ENCODE measurements at places on chromosomes 3 and 15. TPM values are rescaled to one million over a fixed set of nuclear protein-coding genes. Genes with fewer than 3 reads are reported as not detected.

DNA sequence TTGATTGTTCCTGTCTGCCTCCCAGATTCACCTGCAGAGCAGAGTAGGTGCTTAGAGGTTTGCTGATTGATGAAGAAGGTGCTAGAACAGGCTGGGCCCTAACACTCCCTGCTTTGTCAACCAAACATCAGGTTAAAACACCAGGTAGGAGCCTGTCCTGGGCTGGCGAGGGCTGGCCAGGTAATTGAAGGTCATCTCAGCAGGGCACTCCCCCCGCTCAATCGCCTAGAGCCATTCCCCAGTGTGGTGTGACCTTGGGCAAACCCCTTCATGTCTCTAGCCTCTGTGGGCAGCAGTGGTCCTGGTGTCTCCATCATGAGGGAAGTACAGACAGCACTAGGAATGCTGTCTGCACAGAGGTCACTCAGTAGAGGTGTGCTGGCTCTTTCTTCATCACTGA, 88.3 kb downstream of the KLF15 start:
- no peak for DNase-seq

DNA sequence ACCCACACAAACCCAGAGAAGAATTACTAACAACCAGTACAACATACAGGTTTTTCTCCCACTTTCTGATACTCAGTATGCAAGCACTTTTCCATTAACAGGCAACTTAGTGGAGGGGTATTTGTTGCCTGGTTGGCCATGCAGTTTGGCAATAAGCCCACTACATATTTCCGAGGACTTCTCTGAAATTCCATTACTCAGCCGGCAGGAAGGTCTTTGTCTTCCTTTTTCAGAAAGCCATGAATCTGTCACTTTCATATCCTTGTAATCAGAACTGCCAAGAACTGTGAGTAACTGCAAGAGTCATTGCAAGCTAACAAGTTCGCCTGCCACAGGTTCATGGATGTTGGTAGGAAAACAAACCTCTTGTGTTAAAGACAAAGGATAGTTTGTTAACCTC, 422.3 kb upstream of the ROBO1 start:
- no peak for DNase-seq

APOD gene
- 801 TPM for total RNA-seq

GRCh38 chr15:98865397-98866339, 141.9 kb downstream of the PGPEP1L start:
- DNase-seq: peak; percentile 57
